ENCODE measurements at places on chromosomes 2 and 18. TPM values are rescaled to one million over a fixed set of nuclear protein-coding genes. Genes with fewer than 3 reads are reported as not detected.

DNA sequence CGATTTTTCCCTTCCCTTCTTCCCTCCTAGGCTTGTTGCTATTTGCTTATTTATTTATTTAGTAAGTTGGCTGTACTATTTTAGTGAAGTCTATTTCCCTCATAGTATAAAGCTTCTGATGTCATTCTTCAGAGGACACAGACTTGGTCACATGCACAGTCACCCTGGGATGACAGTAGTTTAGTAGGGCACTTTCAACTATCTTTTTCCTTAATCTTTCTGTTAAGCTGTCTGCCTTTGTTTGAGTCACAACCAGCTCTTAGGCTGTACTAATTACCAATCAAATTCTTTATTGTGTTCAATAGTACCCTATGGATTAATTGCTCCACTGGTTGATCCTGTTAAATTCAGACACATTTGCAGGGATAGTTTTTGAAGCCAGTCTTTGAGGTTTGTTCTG is 26.9 kb upstream of the RAB31 start:
- DNase-seq = no peak

GRCh38 chr2:25740810-25741381 is 67.5 kb upstream of the DTNB start:
- no peak for DNase-seq

Gene SCLY
- total RNA-seq = 11.3 TPM

Gene BBS5
- 7.0 TPM for total RNA-seq

Gene KLHL29
- total RNA-seq = 4.2 TPM

Gene SAG
- total RNA-seq = 2.9 TPM

Data from right atrium auricular region (tissue), 2 donors.